ENCODE measurements at places on chromosomes 7 and 10.

GRCh38 chr10:133292919-133293809 lies 15.5 kb downstream of the TUBGCP2 start:
- no peak for DNase-seq

GRCh38 chr10:92544296-92544695 lies 29.6 kb downstream of the IDE start:
- no peak for DNase-seq

DNA sequence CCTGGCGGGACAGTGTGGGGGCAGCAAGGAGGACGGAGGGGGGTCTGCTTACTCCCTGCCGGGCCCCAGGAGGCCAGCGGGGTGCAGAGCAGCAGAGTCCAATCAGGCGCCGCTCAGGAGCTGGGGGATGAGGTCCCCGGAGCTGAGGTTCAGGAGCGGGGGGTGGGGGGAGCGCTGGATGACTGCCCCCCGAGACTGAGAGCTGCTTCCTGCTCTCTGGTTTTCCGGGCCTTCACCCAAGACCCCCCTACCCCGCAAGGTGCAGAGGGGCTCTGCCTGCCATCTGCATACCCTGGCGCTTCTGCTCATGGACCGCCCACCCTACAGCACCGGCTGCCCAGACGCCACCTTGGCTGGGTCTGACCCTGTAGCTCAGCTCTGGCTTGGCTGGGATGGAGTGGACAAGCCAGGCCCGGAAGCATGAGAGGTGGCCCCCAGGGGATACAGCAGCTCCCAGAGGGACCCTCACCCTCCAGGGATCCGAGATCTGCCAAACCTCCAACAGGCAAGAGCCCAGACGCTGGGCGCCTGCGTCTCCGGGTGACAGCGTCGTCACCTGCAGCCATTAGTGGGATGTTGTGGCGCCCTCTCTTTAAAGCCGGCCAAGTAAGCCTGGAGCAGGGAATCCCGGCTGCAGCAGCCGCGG lies 930 bp downstream of the KNDC1 start:
- DNase-seq, result no peak

GRCh38 chr7:24836084-24836483 lies 78.8 kb upstream of the GSDME start:
- DNase-seq, result no peak

DNA sequence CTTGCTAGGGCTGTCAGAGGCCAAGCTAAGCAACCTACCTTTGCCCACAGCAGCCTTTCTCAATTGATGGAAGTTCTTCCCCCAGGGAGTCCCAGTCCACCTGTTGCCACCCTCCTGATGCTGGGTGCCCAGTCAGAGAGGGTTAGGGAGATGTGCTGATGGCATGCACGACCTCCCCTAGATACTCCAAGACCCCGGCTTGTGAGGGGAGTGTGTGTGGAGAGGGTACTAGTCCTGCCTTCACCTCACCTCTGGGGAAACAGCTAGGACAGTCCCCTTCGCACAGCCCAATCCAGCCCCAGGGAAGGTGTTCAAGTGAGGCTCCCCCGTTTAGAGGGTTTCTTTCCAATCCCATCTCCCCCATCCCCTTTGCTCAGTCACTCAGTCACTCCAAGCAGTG lies 1.3 kb upstream of the UNC5B start:
- DNase-seq, result no peak

DNA sequence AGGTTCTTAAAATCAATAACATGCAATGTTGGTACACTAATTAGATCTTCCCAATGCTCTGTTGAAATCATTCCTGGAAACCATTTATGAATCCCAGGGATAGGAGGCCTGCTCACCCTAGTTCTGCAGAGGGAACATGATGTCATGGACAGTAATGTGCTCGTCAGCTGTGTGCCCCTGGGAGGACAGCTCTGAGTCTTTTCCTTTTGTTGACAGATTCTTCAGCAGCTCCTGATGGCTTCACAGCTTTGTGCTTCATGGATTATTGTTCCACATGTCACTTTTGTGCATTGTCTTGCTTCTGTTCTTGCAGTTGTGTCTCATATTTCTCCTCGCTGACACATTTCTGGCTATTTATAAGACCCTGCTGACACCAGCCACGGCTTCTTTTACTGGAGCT lies 367.5 kb downstream of the CCSER2 start:
- DNase-seq, result no peak

- no peak for DNase-seq
Observed at GRCh38 chr7:143504215-143504936, 26.7 kb downstream of the TAS2R41 start.

GRCh38 chr10:72140850-72141249 lies 52.5 kb upstream of the SPOCK2 start:
- no peak for DNase-seq

DNA sequence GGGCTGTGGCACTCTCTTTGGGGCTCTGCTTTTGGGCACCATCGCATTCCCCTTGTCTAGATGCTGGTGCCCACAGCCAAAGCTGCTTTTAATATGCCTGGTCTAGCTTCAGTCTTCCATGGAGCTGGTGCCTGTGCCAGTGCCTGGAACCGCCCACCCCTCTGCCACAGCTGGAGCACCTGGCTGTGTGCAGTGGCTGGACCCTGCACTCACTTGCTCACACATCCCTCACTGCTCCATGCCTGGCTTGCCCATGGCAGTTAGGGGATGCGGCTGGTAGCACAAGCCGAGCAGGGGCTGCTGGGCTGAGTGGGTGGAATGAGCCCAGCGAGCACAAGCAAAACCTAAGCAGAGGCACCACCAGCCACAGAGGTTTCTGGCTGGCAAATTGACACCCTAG lies 1145.9 kb upstream of the LRRTM3 start:
- DNase-seq, result no peak

DNA sequence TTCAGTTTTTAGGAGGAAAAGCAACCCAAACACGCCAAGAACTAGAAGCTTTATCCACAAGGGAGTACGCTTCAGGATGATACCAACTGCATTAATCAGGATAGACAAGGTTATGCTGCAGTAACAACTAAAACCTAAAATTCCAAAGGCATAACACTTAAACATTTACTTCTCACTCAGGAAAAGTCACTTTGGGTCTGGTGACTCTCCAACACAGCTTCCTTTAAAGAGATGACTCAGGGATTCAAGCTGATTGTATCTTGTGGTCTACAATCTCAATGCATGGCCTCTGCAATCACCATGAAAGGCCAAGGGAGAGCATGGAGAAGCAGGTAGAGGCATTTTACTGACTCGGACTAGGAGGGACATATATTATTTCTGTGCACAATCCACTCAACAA lies 315.8 kb downstream of the KCNMA1 start:
- DNase-seq, result no peak

DNA sequence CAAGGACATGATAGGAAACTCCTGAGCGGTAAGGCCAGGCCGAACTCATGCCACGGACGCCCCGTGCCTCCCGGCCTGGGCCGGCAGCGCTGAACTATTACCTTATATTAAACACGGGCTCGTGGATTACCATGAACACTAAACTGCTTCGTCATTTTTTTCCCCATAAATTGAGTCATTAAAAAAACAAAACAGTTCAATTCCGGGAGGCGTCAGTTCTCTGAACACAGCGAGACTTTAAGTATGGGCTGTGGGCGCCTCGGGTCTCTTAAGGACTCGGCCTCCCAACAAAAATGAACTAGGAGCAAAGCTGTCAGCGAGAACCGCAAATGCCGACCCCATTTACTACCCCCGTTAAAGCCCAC lies 519 bp downstream of the PITRM1 start:
- no peak for DNase-seq

- no peak for DNase-seq
Observed at GRCh38 chr10:122221958-122222357, 49.1 kb upstream of the BTBD16 start.

All from esophagus muscularis mucosa (tissue), 4 donors.